ENCODE measurements at places on chromosomes 6 and 20.

- DNase-seq: peak; percentile 97
Observed at GRCh38 chr20:51562332-51563173, 20.0 kb upstream of the NFATC2 start.

GRCh38 chr6:166650824-166651807 lies 24.1 kb upstream of the RPS6KA2 start:
- no peak for DNase-seq

- DNase-seq: no peak
Observed at GRCh38 chr20:63130658-63131577, 85.0 kb downstream of the YTHDF1 start.

DNA sequence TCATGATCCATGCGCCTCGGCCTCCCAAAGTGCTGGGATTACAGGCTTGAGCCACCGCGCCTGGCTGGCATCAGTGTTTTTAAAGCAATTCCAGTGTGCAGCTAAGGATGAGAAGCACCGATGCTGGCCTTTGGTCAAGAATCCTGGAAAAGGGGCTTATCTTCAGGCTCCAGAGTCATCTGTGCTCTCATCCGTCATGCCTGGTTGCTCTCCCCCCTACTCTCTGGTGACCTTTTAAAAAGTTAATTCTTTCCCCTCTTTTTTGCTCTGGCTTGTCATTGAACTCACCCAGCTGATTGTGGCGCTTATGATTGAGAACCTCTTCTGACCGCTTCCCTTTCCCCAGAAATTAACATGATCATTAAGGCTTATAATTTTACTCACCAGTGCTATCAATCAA lies 28.7 kb downstream of the NR2E1 start:
- no peak for DNase-seq

Data from EH (cell line).